ENCODE measurements at places on chromosomes 6 and 20.

DNA sequence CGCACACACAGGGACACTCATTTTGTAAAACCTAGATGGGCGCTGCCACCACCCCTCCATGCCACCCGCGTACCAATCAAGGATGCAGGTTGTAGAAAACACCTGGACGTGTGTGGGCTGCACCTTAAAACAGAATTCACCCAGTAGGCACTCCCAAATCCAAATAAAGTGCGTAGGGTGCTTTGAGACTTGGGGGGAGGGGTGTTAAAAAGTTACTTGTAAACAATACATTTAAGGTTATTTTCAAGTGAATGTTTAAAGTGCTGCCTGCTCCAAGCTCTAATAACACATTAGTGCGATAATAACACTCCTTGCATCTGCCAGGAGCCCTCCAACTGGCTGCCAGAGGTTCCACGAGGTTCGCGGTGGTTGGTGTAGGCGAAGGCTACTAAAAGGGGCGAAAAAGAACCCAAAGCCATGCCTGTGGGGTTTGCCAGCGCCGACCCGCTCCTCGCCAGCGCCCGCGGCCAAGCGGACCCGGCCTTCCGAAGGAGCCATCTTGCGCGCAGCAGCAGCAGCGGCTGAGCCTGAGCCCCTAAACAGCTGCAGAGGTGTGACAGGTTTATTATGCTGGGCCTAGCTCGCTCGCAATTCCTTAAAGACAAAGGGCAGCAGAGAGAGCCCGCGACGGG, 11.5 kb downstream of the FOXC1 start:
- DNase-seq: no peak

- peak; percentile 50 for DNase-seq
These were observed 5.8 kb upstream of the STMND1 start for GRCh38 chr6:17096096-17096495.

DNA sequence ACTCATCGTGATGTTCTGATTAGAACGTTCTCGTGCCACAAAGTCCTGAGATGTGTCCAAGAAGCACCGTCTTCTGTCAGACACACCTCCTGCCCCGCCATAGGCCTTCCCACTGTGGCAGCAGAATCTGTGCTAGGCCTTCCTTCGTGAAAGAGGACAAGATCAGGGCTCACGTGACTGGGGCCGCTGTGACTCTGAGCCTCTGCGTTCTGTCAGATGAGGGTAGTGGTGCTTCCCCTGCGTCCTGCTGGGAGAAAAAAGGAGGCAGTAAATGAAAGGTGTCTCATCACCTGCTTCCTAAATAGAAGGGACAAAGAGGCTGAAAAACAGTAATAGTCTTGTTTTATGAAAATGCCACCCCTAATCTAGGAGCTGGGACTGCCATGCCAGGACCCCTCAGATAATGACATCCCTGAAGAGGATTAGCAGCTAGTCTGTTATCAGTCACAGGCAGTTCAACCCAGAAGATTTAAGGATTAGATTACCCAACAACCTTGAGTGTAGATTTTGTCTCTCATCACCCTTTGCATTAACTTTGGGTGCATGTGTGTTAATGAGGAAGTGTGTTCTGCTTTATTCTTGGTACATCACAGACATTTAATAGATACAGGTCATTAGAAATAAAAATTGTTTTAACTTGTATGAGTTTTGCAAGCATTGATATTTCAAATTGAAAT, 4.1 kb downstream of the DNAJC5 start:
- DNase-seq: no peak

GRCh38 chr6:23533944-23534343, 592.1 kb upstream of the NRSN1 start:
- peak; percentile 44 for DNase-seq

DNA sequence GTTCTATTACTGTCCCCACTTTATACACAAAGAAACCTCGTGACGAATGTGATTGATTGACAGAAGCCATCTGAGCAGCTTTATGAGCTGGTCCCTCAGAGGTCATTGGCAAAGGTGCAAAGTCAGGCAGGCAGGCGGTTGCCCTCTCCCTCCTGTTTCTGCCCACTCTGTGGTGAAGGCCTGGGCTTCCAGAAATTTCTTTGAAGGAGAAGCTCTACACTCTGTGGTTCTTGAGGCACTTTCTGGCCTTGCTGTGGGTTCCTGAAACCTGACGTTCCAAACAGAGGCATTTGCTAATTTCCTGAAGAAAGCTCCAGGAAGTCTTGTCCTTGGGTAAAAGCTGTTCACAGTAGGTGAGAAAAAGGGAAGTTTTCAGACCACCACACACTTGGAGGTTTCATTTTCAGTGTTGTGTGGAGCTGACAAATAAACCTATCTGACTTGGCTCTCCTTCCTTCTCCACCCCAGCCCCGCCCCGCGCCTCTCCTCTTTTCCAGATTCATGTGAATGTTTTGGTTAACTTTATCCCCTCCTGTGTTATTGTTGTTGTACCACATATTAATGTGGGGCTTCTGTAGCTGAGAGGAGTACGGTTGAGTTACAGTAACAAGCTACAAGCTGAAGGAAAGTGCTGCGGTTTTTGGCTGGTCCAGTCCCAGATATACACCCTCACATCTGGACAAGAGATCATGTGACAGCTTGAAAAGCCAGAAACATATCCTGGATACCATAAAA, 274.1 kb downstream of the CLIC5 start:
- peak; percentile 72 for DNase-seq

All from cardiac muscle cell (in vitro differentiated cells and primary cell).